HS-5 (cell line): ENCODE measurements at places on chromosomes 1 and 21.

- no peak for DNase-seq
These were observed 22.0 kb downstream of the GFI1 start for GRCh38 chr1:92464588-92465255.

DNA sequence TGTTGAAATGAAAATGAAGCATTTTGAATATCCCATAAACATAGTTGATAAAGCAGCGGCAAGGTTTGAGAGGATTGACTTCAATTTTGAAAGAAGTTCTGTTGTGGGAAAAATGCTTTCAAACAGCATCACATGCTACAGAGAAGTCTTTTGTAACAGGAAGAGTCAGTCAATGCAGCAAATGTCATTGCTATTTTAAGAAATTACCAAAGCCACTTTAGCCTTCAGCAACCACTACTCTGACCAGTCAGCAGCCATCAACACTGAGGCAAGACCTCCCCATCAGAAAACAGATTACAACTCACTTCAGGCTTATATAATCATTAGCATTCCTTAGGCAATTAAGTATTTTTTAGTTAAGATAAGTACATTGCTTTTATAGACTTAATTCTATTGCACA is 33.8 kb upstream of the FCRL3 start:
- DNase-seq: no peak

GRCh38 chr1:43039228-43040055 is 80.8 kb upstream of the SLC2A1 start:
- DNase-seq: no peak

DNA sequence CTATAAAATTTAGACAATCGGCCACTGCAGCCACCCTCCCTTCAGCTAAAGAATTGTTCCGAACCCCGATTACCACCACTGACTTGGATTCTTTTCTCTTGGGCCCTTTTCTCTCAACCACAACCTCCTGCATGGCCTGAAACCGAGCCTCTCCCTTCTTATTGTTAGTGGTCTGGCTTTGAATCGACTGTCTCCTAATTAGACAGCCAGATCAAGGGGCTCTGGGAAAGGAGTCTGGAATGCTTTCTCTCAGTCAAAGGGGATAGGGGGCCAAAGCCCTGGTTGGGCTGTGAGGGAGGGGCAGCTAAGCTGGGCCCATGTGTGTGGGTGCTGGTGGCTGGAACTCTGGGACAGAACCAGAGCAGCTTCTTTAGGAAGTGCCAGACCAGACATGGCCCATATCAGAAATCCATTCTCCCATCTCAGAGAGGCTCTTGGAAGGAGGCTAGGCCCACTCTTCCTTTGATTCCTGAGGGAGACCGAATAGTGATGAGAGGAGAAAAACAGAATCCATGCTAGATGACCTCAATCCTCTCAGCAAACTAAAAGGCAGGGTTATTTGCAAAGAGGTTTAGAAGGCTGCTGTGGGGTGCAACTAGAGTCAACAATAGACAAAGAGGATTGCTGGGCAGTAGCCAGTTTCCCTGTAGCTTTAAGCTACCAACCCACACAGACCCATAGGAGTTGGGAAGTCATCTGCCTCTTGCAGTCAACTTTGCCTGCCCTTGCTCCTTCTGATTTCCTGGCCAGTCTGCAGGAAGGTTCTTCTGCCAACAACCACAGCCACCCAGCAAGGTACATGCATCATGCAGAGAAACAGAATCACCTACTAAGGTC is 117.6 kb downstream of the AK5 start:
- no peak for DNase-seq

DNA sequence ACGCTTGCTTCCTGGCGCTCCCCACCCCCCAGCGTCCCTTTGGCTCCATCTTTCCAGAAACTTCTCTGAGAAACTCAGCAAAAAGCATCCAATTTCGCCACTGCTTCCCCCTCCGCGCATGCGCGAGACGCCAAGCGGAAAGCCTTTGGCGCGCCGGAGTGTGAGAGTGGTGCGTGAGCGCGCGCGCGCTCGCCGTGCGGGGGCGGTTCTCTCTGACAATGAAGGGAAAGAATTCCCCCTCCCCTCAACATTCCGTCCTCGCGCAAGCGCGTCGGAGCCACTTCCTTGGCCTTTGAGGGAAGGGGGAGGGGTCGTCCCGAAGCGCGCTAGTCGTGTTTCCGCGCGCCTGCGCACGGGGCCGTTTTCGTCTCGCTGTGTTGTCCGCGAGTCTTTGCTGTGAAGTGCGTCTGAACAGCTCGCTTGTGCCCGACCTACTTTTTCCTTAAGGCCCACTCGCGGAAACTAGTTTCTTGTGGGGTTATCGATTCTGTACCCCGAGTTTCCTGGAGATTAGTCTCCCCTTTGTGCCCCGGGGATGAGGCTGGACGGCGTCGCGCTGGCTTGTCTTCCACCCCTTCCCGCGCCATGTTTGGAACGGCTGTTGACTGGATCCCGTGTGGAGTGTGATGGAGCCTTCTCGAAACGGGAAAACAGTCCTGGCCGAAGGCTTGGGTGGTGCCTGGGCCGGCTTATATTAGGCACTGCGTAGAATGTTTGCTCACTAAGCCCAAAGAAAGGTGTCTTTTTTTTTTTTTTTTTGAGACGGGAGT is 11.6 kb upstream of the SPEN start:
- DNase-seq: peak; percentile 97

- no peak for DNase-seq
These were observed 20.4 kb downstream of the DENND2D start for GRCh38 chr1:111179968-111180533.

DNA sequence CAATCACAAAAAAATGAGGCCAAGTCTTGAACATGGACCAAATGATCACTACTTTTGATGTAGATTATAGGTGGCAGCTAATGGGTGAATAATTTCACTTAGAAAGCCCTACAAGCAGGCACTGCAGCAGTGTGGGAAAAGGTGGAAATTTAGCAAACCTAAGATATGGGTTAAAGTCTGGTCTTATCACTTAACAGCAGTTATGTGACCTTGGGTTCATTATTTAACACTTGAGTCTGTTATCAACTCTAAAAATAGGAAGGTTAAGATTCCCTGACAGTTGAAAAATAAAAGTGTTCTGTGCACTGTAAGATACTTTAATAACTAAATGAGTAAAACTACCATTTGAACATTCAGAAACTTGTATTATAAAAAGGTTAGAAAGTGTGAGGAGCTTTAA is 47.5 kb downstream of the SSX2IP start:
- no peak for DNase-seq

DNA sequence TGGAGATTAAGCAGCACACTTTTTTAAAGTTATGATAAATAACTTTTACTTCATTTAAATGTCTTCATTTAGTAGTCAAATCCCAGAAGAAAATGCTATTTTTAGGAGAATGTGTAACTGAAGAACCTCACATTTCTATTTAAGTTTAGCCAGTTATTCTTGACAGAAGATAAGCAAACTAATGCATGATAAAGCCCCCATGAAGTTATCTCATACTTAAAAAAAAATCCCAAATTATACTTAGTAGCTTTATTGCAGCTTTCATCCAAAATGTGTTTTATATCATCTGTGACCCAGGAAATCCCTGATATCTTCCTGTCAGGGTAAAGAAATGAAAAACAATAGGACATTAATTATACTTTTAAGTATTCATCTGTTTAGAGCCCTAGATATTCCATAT is 124.8 kb upstream of the SYT6 start:
- DNase-seq: no peak

DNA sequence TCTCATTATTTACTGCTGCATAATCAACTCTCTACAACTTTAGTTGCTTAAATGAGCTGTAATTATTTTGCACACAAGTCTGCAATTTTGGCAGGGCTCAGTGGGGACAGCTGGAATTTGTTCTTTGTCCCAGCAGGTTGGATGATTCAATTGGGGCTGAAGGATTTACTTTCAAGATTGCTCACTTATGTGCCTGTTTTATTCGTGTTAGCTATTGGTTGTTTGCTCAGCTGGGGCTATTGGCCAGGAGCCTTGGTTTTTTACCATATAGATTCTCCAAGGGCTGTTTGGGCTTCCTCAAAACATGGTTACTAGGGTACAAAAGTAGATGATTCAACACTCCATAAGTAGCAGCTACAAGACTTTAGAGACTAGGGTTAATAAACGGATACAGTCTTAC is 13.4 kb downstream of the OR10R2 start:
- DNase-seq: no peak

DNA sequence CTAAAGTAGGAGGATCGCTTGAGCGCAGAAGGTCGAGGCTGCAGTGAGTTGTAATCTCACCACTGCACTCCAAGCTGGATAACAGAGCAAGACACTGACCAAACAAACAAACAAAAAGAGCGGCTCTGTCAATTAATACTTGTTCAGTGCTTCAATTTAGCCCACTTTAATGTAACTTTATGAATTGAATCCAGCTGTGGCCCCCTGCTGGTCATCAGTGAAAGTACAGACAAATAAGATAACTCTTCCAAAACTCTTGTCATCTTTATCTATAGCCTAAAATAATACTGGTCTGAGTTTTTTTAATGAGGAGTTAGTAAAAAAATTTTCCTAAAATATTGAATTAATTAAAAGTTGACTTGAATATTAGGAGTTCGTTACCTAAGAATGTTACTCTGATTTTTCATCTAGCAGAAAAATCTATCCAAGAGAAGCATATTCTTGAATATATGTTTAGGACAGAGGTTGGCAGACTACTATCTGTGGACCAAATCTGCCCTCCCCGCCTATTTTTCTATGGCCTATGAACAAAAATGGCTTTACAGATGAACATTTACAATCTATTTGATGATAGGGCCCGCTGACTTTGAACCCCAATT is 26.1 kb downstream of the ATP5PF start:
- peak; percentile 11 for DNase-seq

DNA sequence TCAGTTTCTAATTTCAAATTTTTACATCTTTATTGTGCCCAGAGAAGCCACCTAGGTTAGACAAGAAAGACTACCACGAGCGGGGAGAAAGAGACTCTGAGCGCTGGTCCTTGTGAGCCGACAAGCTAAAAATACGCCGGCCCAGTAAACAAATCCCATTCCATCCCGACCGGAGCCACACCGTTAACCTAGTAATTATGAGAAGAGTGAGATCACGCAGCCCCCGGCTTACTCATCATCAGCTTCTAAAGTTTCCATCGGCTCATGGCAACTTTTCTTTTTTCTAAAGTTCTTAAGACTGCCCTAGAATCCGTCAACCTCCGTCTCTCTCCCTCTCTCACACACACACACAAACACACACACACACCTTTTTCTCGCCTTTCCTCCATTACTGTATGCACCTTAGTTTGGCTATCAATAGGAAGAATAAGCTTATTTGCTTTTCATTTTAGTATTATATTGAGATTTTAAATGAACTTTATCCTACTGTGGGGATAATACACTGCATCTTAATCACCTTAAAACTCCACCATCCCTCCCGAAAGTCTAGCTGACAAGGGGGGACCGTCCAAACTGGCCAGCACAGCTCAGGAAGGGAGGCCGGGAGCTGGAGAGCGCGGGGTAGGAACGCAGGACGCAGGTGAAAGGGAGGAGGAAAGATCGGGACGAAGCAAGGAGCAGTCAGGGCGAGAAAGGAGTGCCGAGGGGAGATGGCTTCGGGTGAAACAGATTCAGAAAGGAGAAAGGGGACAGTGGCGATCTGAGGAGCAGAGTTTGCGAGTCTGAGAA is 728 bp downstream of the OTUD7B start:
- peak; percentile 53 for DNase-seq

DNA sequence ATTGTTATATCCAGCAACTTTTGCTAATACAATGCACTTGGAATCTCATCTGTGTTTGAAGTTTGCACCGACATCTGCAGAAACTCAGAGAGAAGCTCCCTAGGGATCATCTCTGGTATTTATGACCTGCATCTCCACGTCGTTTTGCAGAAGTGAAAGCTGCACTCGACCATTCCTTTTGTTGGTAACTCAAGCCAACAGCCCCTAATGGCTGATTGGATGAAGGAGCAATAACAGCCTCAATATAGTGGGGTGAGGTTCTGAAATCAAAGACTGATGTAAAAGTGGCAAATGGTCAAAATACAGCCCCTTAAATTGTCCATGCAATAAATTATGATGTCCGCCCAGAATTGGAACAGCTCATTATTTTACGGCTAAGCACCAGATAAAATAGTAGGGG is 344.2 kb upstream of the KAZN start:
- no peak for DNase-seq

DNA sequence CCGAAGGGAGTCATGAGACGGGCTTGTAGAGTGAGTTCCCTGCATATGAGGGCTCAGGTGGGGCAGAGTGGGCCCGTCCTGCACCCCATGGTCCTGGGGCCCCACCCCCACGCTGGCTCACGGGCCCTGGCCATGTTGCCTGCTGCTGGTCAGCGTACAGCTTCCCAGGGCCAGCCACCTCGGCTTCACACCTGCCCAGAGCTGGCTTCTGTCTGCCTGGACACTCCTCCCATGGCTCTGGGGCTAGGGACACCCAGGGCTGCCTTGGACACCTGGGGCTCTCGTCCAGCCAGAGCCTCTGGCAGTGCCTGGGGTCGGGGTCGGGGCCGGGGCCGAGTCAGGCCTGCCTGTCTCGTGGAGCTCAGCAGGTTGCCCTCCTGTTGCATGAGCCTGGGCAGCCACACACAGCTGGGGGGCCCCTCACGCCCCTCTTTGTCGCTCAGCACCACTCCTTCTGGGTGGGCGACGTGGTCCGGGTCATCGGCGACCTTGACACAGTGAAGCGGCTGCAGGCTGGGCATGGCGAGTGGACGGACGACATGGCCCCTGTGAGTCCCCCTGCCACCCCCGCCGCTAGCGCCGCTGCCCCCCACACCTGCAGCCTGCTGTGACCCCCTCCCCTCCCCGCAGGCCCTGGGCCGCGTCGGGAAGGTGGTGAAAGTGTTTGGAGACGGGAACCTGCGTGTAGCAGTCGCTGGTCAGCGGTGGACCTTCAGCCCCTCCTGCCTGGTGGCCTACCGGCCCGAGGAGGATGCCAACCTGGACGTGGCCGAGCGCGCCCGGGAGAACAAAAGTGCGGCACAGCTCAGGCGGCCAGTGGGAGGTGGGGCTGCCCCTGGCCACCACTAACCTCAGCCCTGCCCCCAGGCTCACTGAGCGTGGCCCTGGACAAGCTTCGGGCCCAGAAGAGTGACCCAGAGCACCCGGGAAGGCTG is 5.5 kb upstream of the MMP23B start:
- no peak for DNase-seq

DNA sequence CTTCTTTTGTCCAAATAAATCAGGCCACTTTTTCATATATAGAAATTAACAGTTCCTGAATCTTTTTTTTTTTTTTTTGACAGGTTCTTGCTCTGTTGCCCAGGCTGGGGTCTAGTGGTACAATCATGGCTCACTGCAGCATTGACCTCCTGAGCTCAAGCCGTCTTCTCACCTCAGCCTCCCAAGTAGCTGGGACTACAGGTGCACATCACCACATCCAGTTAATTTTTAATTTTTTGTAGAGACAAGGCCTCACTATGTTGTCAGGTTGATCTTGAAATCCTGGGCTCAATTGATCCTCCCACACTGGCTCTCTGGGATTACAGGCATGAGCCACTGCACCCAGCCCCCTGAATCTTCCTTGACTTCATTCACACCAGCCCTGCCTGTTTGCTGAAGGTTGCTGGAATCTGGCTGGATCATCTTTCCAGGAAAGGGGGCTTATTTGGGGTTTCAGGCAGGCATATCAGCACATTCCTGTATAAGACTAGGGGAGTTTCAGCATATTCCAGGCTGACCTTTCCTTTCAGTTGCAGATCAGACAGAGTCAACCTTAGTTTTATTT is 78.2 kb upstream of the ARHGAP29 start:
- no peak for DNase-seq
